ENCODE measurements at places on chromosomes 13 and 19.

- DNase-seq, result no peak
These were observed 82.1 kb downstream of the DLEU7 start for GRCh38 chr13:50761406-50761805.

DNA sequence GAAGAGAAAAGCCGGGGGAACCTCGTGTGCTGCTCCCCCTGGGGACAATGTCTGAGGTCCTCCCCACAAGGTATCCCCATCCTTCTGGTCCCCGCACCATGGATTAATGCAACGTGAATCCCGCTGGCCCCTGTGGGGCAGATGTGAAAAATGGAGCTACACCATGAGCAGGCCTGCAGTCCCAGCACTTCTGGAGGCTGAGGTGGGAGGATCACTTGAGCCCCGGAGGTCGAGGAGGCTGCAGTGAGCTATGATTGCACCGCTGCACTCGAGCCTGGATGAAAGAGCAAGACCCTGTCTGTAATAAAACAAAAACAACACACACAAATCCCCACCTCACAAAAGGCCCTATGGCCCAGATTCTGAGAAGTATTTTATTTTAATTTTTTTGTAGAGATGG is 1.2 kb upstream of the CFD start:
- no peak for DNase-seq

DNA sequence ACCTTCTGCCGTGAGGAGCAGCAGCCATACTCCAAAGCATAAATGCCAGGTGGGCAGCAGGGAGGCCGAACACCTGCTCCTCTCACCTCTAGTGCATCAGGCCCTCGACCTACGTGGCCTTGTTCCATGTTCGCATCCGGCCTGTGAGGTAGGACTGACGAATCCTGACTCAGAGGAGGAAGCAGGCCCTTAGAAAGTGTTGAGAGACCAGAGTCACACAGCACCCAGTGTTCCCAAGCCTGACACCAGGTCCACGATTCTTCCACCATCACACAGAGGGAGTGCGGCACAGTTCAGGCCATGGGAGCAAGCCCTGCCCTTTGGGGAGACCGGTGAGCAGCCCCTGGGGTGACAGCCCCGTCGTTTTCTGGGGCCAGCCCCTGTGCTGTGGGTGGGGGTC is 14.7 kb downstream of the ATP12A start:
- no peak for DNase-seq

DNA sequence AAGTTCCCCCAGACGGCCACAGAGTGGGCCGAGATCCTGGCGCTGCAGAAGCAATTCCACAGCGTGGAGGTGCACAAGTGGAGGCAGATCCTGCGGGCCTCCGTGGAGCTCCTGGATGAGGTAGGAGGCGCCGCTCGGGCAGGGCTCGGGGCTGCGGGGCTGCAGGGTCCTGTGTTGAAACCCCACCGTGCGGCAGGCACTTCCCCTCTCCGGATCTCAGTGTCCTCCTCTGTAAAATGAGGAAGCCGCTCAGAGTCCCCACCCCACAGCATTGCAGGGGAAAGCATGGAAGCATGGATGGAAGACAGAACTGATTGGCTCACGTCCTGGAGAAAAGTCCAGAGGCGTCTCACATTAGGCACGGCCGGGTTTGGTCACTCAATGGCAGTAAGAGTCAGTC is 6.8 kb upstream of the SCN1B start:
- DNase-seq, result no peak

- no peak for DNase-seq
These were observed 18.6 kb downstream of the ZNF816 start for GRCh38 chr19:52943884-52944643.

- no peak for DNase-seq
These were observed 20.7 kb downstream of the GARRE1 start for GRCh38 chr19:34274827-34275625.

- peak; percentile 17 for DNase-seq
These were observed 110.3 kb downstream of the NHLRC3 start for GRCh38 chr13:39148513-39148961.

DNA sequence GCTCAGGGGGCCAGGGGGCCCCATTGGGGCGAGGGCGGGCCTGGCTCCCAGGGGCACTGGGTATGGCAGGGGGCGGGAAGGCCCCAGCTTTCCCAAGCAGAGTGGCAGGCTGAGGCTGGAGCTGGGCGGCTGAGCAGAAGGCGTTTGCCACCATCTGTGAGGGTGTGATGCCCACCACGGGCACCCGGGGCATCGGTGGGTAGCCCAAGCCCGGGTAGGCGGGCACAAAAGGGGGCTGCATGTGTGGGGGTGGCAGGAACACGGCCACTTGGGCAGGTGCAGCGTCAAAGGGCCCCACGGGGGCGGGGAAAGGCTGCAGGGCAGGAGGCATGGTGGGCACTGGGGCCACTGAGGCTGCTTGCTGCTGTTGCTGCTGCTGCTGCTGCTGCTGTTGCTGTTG is 22.8 kb downstream of the NUMBL start:
- no peak for DNase-seq

DNA sequence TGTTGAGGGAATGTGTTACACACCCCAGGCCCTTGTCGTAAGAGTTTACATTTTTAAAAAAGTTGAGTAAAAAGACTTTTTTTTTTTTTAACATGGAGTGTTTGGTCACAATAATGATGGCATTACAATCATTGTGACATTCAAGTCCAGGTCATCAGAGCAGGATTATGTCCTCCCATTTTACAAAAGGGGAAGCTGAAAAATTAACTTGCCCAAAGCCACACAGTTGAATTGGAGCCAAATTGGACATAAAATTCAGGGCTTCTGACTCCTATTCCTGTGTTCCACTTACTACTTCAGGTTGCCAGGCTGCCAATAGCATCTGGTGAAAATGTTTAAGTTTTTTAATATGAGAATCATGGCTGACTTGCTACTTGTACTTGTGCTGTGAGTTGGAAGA is 49.3 kb downstream of the DLEU7 start:
- DNase-seq, result no peak

GRCh38 chr13:100735494-100735893 is 60.9 kb upstream of the TMTC4 start:
- no peak for DNase-seq

GRCh38 chr19:44050740-44051649 is 841 bp upstream of the ZNF223 start:
- DNase-seq, result peak; percentile 54

- DNase-seq, result no peak
These were observed 134.8 kb downstream of the DCLK1 start for GRCh38 chr13:35996360-35996759.

DNA sequence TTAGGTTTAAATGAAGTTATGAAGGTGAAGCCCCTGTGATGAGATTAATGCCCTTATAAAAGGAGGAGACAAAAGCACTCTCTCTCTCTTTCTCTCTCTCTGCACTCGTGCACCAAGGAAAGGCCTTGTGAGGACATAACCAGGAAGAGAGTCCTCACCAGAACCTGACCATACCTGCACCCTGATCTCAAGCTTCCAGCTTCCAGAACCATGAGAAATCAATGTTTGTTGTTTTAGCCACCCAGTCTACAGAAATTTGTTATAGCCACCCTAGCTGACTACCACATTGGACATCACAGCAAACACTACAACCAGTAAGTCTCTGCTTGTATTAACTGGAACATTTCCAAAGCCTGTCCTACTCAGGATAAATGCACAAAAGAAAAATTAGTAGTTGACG is 34.7 kb upstream of the WDFY2 start:
- no peak for DNase-seq

DNA sequence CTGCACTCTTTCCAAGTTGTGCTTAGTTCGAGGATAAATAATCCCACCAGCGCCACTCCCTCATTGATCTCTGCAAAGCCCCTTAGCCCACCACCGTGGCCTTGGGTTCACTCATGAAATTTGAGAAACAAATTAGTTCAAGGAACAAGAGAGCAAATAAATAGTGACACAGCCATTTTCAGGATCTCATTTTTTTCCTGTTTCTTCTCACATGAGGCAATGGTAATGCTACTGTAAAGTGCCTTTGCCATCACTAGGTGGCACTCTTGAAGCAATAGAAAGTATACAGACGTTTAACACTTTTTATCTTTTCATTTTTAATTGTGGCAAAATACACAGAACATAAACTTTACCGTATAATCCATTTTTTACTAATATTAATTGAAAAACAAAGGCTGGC is 76.8 kb upstream of the ZNF835 start:
- peak; percentile 89 for DNase-seq

- no peak for DNase-seq
These were observed 177.2 kb downstream of the LMO7 start for GRCh38 chr13:75813323-75813722.

DNA sequence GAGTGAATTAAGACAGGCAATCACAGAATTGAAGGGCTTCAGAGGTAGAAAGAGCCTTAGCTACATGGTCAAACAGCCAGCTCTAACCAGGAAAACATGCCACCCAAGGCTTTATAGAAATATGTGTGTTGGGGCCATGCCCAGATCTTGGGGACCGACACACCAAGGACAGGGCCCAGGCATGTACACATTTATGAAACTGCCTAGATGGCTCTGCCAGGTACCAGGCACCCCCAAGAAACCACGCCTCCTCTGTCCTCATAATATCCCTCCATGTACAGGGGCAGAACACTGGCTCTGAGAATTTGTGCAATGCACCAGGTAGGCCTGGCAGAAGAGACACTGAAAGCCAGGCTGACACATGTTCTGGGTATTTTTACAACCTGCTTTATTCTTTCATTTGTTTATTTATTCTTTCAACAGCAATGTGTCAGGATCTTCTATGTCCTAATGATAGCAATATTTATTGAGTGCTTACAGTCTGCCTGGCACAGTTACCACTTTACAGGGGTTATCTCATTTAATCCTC is 137.9 kb upstream of the LSM14A start:
- no peak for DNase-seq

- no peak for DNase-seq
These were observed 590.4 kb downstream of the TBC1D4 start for GRCh38 chr13:74891610-74892009.

- DNase-seq, result no peak
These were observed 2.8 kb downstream of the PRMT1 start for GRCh38 chr19:49679771-49680413.

DNA sequence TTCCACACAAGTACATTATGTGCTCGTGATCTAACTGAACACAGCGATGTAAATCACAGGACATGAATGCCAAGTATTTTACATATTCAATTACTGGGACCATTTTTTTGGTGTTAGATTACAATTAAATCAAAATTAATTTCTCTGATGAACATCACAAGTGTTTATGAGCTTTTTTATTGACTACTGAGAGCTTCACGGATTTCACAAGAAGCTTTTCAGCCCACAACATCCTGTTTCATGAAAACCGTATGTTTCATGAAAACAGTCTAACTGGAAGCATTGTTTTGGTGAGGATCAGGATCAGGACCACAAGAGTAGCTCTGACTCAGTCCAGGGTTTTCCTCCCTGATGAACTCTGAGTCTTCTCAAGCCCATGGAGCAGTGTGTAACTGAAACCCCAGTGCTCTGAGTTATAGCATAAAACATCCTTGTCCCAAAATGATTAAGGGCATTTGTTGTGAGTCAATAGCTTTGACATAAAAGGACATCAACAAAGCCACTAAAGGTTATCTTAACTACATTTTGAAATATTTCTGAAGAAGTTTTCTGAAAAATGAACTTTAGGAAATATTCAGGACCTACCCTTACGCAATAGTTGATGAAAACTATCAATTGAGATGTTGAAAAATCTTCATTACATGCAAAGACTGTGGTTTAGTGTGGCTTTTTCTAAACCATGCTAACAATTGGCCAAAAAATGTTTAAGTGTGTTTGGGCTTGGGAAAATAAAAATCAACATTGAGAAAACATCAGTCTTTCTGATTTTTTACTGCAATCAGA is 49.3 kb downstream of the UFM1 start:
- no peak for DNase-seq

GRCh38 chr19:44939668-44940067 is 2.4 kb upstream of the APOC4 start:
- DNase-seq, result no peak

DNA sequence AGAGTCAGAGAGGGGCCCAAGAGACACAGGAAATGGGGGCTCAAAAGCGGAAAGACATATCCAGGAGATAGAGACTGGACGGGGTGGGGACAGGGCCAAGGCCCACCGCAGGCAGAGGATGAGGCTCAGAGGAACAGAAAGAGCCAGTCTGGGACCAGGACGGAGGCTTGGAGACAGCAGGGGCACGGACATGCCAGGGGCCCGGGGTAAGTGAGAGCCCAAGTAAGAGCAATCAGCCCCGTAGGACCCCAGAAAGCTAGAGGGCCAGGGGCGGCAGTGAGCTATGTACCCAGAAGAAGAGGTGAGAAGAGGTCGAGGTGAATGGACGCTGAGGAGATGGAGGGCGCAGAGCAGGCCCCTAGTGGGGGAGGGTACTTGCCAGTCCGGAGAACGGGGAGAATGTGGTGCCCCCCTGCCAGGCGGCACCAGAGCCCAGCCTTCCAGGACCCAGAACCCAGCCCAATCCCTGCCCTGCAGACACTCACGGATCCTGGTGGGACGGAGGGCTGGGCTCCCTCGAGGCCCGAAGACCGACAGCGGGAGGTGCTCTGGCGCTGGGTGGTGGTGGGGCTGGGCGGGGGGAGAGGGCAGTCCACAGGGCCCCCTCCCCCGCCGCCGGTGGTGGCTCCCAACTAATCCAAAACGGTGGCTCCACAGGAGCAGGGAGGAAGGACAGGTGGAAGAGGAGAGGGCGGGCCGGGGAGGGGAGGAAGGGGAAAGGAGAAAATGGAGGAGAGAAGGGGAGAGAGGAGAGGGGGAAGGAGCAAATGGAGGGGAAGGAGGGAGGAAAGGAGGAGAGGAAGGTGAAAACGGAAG is 1.0 kb downstream of the GRIK5 start:
- DNase-seq, result no peak

GRCh38 chr19:4302243-4302640 is at the start of gene TMIGD2:
TMIGD2 (minus strand) TSS chr19:4302389; CDS start chr19:4302385, 4 bp downstream.
- no peak for DNase-seq

- peak; percentile 22 for DNase-seq
These were observed 58.7 kb upstream of the KLF5 start for GRCh38 chr13:73000027-73000674.

DNA sequence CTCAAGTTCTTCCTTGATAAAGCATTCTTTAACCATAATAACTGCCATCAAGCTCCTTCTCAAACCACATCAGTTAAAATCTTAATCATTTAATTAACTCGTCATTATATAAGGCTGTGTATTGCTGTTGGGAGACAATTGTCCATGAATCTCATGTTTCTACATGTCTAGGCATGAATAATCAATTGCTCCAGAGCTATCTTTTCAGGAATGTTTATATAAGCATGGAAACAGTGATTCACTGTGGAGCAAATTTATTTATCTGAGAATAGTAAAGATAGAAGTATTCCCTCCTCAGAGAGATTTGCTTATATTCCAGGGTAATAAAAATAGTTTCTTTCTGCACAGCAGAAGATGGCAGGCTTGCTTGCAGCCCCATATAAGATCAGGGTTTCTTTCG is 71.1 kb downstream of the CBY2 start:
- no peak for DNase-seq

Data from brain (organoid and tissue), 16 donors.